Breast epithelium (tissue), 4 donors: ENCODE measurements at places on chromosomes 16 and 17.

DNA sequence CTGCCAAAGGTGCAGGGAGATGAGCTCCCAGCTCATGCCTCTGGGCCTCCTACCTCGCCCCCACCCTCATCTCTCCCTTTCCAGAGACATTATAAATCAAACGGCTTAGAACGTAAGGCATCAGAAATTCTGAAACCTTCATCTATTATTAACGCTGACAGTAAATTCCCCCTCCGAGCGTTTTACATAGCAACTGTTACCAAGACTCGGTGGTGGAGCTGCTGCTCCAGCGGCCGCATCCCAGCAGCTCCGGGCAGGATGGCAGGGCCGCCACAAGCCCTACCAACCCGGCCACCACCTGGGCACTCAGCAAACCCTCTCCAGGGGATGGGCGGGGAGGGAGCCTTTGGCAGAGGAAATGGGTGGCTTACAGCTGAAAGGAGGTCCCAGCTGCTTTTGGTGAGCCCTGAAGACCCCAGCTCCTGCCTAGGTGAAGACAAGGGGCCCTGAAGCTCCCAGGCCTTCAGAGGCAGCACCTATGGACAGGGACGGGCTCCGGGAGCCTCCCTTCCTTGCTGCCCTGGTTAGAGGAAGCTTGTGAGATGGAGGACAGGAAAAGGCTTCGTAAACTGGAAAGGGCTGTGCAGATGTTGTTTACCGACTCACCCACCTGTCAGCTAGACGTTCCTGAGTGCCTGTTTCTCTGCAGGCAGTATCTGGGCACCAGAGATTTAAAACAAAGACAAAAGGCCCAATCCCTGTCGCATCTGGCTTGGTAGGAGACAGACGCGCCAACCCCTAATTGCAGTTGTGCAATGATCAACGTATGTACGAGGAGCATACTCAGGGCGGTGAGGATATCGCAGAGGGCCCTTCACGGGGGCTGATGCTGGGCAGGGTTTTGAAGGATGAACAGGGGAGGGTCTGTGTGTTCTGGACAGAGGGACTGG is 76.9 kb downstream of the RAI1 start:
- H3K4me1 ChIP-seq, result no peaks in the 10 kb centered on the region
- DNase-seq, result no peak
- H3K27me3 ChIP-seq, result no peaks in the 10 kb centered on the region
- no peaks in the 10 kb centered on the region for H3K36me3 ChIP-seq
- H3K4me3 ChIP-seq, result no peak overlapping the region
- no peak overlapping the region for H3K27ac ChIP-seq

- no peaks in the 10 kb centered on the region for H3K36me3 ChIP-seq
- peaks cover 17% of the 10 kb centered on the region for H3K27me3 ChIP-seq
- no peak for DNase-seq
- no peaks in the 10 kb centered on the region for H3K4me1 ChIP-seq
- H3K27ac ChIP-seq, result no peak overlapping the region
- H3K4me3 ChIP-seq, result no peak overlapping the region
Measured at GRCh38 chr17:21474815-21475214, 98.7 kb downstream of the KCNJ12 start.

DNA sequence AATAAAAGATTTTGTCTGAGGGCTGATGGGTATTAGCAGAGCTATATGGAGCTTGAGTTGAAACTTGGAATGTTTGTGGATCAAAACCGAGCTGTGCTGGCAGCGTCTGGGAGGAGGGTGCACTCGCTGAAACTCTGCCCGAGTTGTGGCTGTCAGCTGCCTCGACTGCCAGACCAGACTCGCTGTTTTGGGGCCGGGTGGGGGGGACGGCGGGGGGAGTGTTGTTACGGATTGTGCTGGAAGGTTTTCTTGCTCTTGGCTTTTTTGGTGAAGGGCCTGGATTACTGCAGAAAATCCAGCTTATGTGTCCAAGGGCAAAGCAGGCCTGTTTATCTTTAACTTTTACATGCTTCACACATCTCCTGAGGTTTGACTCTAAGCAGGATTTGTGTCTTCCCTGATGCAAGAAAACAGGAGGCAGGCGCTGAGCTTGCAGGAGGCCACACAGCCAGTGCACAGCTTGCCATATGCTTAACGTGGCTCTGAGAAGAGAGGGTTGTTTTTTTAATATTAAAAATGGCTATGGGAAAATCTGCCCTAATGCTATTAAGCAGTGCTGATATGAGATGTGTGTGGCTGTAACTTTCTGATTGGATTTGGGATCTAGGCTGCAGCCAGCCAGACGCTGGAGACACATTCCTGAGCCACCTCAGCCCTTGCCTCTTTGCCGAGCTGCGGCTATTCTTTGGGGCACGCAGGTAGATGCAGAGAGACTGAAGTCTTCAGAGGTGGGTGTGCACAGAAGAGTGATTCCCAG is 20.5 kb upstream of the RPTOR start:
- no peaks in the 10 kb centered on the region for H3K4me1 ChIP-seq
- H3K4me3 ChIP-seq, result no peak overlapping the region
- H3K27me3 ChIP-seq, result no peaks in the 10 kb centered on the region
- no peak overlapping the region for H3K27ac ChIP-seq
- H3K36me3 ChIP-seq, result no peaks in the 10 kb centered on the region
- no peak for DNase-seq

GRCh38 chr17:75463603-75464002 is 7.2 kb downstream of the TMEM94 start:
- H3K27ac ChIP-seq, result no peak overlapping the region
- DNase-seq, result no peak
- no peaks in the 10 kb centered on the region for H3K27me3 ChIP-seq
- peaks cover 9% of the 10 kb centered on the region for H3K4me1 ChIP-seq

- no peak overlapping the region for H3K4me3 ChIP-seq
- H3K4me1 ChIP-seq, result no peaks in the 10 kb centered on the region
- no peak overlapping the region for H3K27ac ChIP-seq
- no peaks in the 10 kb centered on the region for H3K27me3 ChIP-seq
- DNase-seq, result no peak
- no peaks in the 10 kb centered on the region for H3K36me3 ChIP-seq
Measured at GRCh38 chr16:47940466-47940865, 215.3 kb downstream of the ABCC12 start.

- no peak for DNase-seq
- no peaks in the 10 kb centered on the region for H3K4me1 ChIP-seq
- no peak overlapping the region for H3K4me3 ChIP-seq
- H3K36me3 ChIP-seq, result no peaks in the 10 kb centered on the region
Measured at GRCh38 chr17:48633266-48633677, 7.1 kb upstream of the HOXB9 start.

- peak within 1 kb of the TSS; percentile 72 for H3K27ac ChIP-seq
- no peaks in the 10 kb centered on the region for H3K36me3 ChIP-seq
- H3K27me3 ChIP-seq, result no peaks in the 10 kb centered on the region
Measured at GRCh38 chr17:42760652-42761581, at the start of gene RAMP2. Gene RAMP2, plus strand, starts transcription at chr17:42761227. Its CDS starts 35 bp downstream, at chr17:42761262.

GRCh38 chr17:204427-205147 is 23.1 kb upstream of the DOC2B start:
- no peaks in the 10 kb centered on the region for H3K27me3 ChIP-seq
- no peaks in the 10 kb centered on the region for H3K36me3 ChIP-seq
- no peak overlapping the region for H3K27ac ChIP-seq
- H3K4me3 ChIP-seq, result no peak overlapping the region

DNA sequence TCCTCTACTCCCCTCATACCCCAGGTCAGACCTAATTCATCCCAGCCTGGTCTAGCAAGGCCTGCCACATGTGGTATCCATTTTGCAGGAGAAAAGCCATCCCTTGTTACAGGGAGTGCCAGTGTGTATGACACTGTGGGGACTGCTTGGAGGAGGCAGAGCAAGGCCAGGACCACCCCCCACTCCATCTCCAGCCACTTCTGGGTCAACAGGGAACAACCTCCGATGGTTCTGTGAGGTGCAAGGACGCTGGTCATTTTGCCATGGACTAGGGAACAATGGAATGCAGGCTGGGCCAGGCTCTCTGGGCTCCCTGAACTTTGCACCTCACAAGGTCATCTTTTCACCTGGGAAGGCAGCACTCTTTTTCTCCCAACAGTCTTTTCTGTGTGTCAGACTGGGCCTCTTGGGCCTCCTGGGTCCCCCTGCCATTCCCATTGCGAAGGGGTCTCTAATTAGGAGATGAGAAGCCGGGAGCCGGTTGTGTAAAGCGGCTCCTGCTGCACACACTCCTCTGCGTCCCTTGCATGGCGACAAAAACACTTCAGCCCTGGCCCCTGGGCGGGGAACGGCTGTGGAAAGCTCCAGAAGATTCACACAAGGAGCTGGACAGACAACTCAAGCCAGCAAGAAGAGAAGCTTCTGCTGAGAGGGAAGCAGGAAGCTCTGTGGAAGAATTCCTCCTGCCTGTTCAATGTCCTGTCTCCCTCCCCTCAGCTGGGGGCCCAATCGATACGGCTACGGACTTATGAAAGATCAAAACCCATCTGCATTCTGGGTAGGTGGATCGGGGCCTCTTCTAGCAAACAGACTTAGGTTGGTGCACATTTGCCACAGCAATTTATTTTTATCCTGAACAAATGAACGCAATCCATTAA is 38.5 kb upstream of the MTSS2 start:
- no peak overlapping the region for H3K4me3 ChIP-seq
- H3K27me3 ChIP-seq, result no peaks in the 10 kb centered on the region
- no peak for DNase-seq
- no peaks in the 10 kb centered on the region for H3K36me3 ChIP-seq
- H3K27ac ChIP-seq, result peak overlapping the region; percentile 83

DNA sequence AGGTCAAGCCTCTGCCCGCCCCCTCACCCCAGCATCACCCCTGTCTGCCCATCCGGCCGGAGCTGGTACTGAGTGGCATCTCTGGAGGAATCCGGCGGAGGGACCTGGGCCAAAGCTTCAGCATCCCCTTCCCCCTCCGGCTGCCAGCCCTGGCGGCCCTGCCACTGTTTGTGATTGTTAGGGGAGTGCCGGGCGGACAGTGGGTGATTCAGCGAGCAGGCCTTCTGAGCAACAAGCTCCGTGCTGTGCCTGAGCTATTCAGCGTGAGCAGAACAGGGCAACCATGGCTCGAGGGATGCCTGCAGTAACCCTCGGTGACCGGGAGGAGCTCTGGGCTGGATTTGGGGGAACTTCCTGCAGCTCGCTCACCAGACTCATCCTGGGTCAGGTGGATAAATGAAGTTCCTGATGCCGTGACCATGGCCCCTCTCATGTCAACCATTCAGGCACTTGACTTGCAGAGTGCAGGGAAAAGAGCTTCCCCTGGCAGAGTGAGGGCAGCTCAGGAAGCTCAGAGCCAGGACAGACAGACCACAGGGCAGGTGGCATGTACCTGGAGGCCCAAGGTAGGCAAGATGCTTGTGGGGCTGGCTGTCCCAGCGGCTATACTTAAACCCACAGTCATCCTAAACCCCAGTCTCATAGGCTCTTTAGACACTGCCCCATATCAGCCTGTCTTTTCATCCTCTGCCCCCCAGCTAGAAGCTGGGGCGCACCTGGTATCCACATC is 24.3 kb upstream of the MLKL start:
- no peaks in the 10 kb centered on the region for H3K4me1 ChIP-seq
- H3K27me3 ChIP-seq, result no peaks in the 10 kb centered on the region
- no peak overlapping the region for H3K27ac ChIP-seq
- no peaks in the 10 kb centered on the region for H3K36me3 ChIP-seq
- no peak for DNase-seq

- no peaks in the 10 kb centered on the region for H3K36me3 ChIP-seq
- H3K4me1 ChIP-seq, result no peaks in the 10 kb centered on the region
- no peak overlapping the region for H3K4me3 ChIP-seq
- H3K27me3 ChIP-seq, result no peaks in the 10 kb centered on the region
Measured at GRCh38 chr17:77763575-77763974, 194.9 kb upstream of the TNRC6C start.

- H3K4me1 ChIP-seq, result peaks cover 6% of the 10 kb centered on the region
- DNase-seq, result no peak
- no peaks in the 10 kb centered on the region for H3K27me3 ChIP-seq
- H3K4me3 ChIP-seq, result no peak overlapping the region
- no peak overlapping the region for H3K27ac ChIP-seq
Measured at GRCh38 chr16:53770641-53771040, 66.7 kb downstream of the FTO start.

- H3K4me1 ChIP-seq, result no peaks in the 10 kb centered on the region
- H3K27me3 ChIP-seq, result no peaks in the 10 kb centered on the region
- DNase-seq, result no peak
- no peak overlapping the region for H3K4me3 ChIP-seq
- H3K36me3 ChIP-seq, result no peaks in the 10 kb centered on the region
Measured at GRCh38 chr17:80511222-80512180, 33.1 kb upstream of the RPTOR start.

DNA sequence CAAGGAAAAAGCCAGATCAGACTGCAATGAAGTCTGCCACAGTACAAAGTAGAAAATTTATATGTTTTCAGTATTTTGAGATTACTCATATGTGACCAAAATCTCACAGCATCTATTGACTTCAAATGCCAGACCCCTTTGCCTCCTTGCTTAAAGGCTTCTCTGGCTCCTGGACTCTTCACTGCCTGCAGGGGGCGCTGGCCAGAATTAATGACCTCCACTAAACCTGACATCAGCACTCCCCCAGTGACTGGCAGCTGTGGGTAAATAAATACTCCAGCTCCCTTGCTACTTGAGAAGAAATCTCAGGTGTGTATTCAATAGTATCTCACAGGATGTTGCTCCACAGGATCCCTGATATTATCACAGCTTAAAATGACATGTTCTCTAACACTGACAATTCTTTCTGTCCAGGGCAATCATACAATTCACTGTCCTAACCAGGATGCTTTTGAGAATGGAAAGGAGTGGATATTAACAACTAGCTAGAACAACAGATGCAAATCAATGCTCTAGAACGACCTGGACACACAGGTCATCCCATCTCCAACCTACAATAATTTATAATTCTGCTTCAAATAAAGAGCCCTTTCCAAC is 4.0 kb downstream of the BECN1 start:
- no peaks in the 10 kb centered on the region for H3K27me3 ChIP-seq
- no peak overlapping the region for H3K4me3 ChIP-seq
- peaks cover 9% of the 10 kb centered on the region for H3K36me3 ChIP-seq
- DNase-seq, result no peak

GRCh38 chr17:27407916-27408864 is 48.1 kb upstream of the KSR1 start:
- H3K27me3 ChIP-seq, result no peaks in the 10 kb centered on the region
- H3K27ac ChIP-seq, result no peak overlapping the region
- no peaks in the 10 kb centered on the region for H3K4me1 ChIP-seq
- no peaks in the 10 kb centered on the region for H3K36me3 ChIP-seq
- DNase-seq, result no peak

GRCh38 chr17:12089809-12090384 is 69.2 kb downstream of the MAP2K4 start:
- no peaks in the 10 kb centered on the region for H3K36me3 ChIP-seq
- no peak for DNase-seq
- H3K4me3 ChIP-seq, result no peak overlapping the region
- H3K27ac ChIP-seq, result no peak overlapping the region
- no peaks in the 10 kb centered on the region for H3K4me1 ChIP-seq

GRCh38 chr17:44903012-44903685 is 3.9 kb upstream of the EFTUD2 start:
- no peaks in the 10 kb centered on the region for H3K4me1 ChIP-seq
- no peaks in the 10 kb centered on the region for H3K36me3 ChIP-seq
- H3K27ac ChIP-seq, result no peak overlapping the region
- no peaks in the 10 kb centered on the region for H3K27me3 ChIP-seq

DNA sequence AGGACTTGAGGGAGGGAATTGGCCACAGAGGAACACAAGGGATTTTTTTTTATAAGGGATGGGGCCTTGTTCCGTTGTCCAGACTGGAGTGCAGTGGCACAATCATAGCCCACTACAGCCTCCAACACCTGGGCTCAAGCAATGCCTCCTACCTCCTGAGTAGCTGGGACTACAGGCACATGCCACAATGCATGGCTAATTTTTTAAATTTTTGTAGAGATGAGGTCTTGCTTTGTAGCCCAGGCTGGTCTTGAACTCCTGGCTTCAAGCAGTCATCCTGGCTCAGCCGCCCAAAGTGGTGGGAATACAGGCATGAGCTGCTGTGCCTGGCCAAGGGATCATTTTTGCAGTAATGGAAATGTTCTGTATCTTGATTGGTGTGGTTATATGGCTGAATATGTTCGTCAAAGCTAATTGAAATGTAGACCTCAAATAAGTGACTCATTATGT is 56.9 kb downstream of the VMP1 start:
- H3K27me3 ChIP-seq, result no peaks in the 10 kb centered on the region
- H3K4me3 ChIP-seq, result no peak overlapping the region
- H3K4me1 ChIP-seq, result no peaks in the 10 kb centered on the region
- no peak for DNase-seq
- H3K36me3 ChIP-seq, result no peaks in the 10 kb centered on the region
